Testis (tissue), 5 donors: ENCODE measurements at places on chromosomes 6 and 20. TPM values are rescaled to one million over a fixed set of nuclear protein-coding genes. Genes with fewer than 3 reads are reported as not detected.

GRCh38 chr20:7323957-7324356 lies 556.5 kb downstream of the BMP2 start:
- H3K36me3 ChIP-seq, result no peaks in the 10 kb centered on the region
- H3K4me3 ChIP-seq, result no peak overlapping the region
- H3K27ac ChIP-seq, result no peak overlapping the region

RRAGD gene
- 19.4 TPM for total RNA-seq

MMP24 gene
- 1.1 TPM for total RNA-seq

- H3K27ac ChIP-seq, result no peak overlapping the region
- no peak overlapping the region for H3K4me3 ChIP-seq
- H3K4me1 ChIP-seq, result no peaks in the 10 kb centered on the region
- DNase-seq, result no peak
- H3K27me3 ChIP-seq, result no peaks in the 10 kb centered on the region
Observed at GRCh38 chr6:150622941-150623874, 23.5 kb downstream of the PLEKHG1 start.

DNA sequence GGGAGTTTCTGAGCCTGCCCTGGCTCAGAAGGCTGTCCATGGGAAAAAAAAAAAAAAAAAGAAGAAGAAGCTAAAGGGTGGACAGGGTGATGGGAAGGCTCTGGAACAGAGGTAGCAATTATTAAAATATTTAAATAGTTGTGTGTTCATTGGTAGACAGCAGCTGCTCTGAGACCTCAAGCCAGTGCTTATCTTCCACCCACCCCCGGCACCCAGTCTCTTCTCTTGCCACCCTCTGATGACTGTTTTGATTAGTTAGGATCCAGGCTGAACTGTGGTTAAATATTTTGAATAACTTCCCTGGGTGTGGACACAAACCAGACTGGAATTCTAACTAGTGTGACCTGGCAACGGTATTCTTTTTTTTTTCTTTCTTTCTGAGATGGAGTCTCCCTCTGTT lies 16.9 kb upstream of the SRSF3 start:
- H3K4me3 ChIP-seq, result no peak overlapping the region
- H3K36me3 ChIP-seq, result no peaks in the 10 kb centered on the region
- H3K27ac ChIP-seq, result peak overlapping the region; percentile 86
- H3K27me3 ChIP-seq, result no peaks in the 10 kb centered on the region
- no peak for DNase-seq
- H3K4me1 ChIP-seq, result peaks cover 26% of the 10 kb centered on the region

- H3K27ac ChIP-seq, result no peak overlapping the region
- H3K4me3 ChIP-seq, result no peak overlapping the region
- no peaks in the 10 kb centered on the region for H3K27me3 ChIP-seq
- H3K4me1 ChIP-seq, result peaks cover 7% of the 10 kb centered on the region
- H3K36me3 ChIP-seq, result no peaks in the 10 kb centered on the region
- no peak for DNase-seq
Observed at GRCh38 chr6:166989427-166990032, 9.7 kb upstream of the CEP43 start.

NPEPL1 gene
- 79.9 TPM for total RNA-seq

DNA sequence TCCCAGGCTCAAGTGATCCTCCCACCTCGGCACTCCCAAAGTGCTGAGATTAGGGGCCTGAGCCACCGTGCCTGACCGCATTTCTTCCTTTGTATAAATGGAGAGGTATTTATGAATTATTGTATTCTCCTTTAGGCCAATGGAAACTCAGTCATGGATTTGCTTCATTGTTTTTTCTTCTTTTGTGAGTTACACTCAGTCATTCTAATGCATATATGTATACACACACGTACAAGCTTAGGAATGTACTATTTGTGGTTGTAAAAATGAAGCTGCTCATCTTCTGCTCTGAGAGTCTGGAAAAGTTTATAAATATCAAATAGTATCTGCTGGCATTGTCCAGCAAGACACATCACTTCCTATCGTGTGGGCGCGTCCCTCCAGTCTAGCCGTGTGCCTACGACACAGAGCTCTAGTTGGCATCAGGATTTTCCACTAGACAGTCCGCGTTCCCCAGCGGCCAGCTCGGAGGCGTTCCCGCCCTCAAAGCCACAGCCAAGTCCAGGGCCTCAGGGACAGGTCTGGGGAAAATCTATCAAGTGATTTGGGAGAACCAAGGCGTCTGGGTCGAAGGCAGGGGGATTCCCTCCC lies 215.2 kb downstream of the NFATC2 start:
- no peaks in the 10 kb centered on the region for H3K36me3 ChIP-seq
- no peak overlapping the region for H3K27ac ChIP-seq
- no peak overlapping the region for H3K4me3 ChIP-seq
- no peaks in the 10 kb centered on the region for H3K4me1 ChIP-seq
- DNase-seq, result no peak

DNA sequence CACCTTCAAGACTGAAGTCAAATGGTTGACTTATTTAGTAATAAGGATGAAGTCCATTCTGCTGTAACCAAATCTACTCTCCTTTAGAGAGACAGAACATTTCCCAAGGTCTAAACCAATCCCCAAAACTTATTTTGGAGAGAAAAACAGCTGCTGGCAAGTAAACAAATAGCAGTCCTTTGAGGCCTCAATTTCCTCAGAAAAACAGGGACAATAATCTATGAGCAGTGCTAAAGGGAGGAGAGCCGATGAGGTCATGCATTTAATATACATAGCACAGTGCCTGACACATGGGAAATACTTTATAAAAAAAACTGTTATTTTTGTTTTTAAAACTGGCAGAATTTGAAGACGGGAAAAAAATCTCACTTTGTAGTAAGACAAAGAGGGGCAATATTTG lies 526.0 kb downstream of the EPM2A start:
- no peaks in the 10 kb centered on the region for H3K27me3 ChIP-seq
- no peak overlapping the region for H3K27ac ChIP-seq
- H3K4me1 ChIP-seq, result no peaks in the 10 kb centered on the region

TRIM10 gene
- total RNA-seq, result 0.25 TPM

- H3K4me3 ChIP-seq, result no peak overlapping the region
- no peaks in the 10 kb centered on the region for H3K27me3 ChIP-seq
- no peaks in the 10 kb centered on the region for H3K4me1 ChIP-seq
- no peak for DNase-seq
- no peak overlapping the region for H3K27ac ChIP-seq
Observed at GRCh38 chr6:34230653-34231371, 5.9 kb upstream of the HMGA1 start.

PNPLA1 gene
- total RNA-seq, result 3.5 TPM

DNA sequence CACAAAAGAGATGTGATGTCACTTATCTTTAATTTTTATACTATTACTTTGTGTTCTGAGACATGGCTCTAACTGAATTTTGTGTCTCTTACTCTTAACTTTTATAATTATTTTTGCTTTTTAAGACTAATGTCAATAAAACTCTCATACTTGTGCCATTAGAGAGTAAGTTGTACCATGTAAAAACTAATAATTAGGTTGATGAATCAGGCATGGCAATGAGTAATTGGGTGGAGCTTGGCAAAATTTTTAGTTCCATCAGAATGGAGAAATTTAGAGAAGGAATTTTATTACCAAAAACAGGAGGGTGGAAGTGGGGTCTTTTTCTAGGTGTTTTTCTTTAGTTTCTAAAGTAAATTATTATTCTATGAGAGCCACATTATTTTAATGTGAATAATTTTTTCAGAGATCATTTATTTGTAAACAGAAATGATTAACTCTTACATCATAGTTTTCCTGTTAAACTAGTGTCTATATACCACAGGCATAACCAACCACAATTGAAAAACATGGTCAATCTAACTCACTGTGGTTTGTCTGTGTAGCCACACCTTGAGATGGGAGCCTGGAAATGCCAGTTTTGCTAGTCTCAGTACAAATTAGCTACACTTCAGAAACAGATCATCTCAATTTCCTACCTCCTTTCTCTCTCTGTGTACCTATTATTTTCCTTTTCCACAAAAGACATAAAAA lies 51.8 kb downstream of the ELOVL4 start:
- H3K36me3 ChIP-seq, result no peaks in the 10 kb centered on the region
- H3K27ac ChIP-seq, result no peak overlapping the region
- no peaks in the 10 kb centered on the region for H3K4me1 ChIP-seq
- no peak for DNase-seq
- no peaks in the 10 kb centered on the region for H3K27me3 ChIP-seq

- no peak overlapping the region for H3K4me3 ChIP-seq
- no peaks in the 10 kb centered on the region for H3K4me1 ChIP-seq
- H3K27ac ChIP-seq, result no peak overlapping the region
Observed at GRCh38 chr20:60035-60918, 27.2 kb upstream of the DEFB125 start.

SNAP25 gene
- total RNA-seq, result 11.3 TPM

OPRL1 gene
- 6.0 TPM for total RNA-seq

DNA sequence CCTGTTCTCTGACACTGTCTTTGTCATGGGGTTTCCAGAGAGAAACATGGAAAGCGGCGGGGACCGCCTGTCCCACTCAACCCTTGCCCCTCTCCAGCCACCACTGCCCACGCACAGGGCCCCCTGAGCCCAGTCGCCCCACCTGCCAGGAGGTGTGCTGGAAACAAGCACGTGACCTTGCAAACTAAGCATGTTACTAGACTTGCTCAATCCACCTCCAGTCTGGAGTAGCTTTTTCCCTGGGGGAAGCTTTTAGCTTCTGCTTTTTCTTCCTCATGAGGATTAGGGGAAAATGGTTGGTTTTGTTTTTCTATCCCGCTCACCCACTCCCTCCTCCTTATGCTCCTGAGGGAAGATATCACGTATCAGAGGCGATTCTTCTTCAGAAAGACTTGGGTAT lies 105.7 kb downstream of the PLEKHG1 start:
- no peak for DNase-seq
- peaks cover 8% of the 10 kb centered on the region for H3K4me1 ChIP-seq
- no peak overlapping the region for H3K4me3 ChIP-seq
- H3K27me3 ChIP-seq, result no peaks in the 10 kb centered on the region
- no peaks in the 10 kb centered on the region for H3K36me3 ChIP-seq

DNA sequence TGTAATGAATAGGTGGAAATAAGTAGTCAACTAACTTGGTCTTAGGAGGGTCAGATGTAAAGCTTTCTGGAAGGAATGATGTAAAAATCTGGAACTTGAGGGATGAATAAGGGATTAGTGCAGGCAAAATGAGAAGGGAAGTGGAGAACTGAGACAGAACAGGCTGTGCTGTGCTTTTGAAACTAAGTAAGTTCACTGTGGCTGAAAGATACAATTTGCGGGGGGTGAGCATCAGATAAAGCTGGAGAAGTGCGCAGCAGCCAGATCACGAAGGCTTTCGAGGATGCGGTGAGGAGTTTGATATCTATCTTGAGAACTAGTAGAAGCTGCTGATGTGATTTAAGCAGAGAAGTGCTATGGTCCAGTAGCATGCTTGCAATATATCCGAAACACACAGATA lies 247.8 kb downstream of the RNF144B start:
- H3K27me3 ChIP-seq, result no peaks in the 10 kb centered on the region
- no peaks in the 10 kb centered on the region for H3K4me1 ChIP-seq
- no peak overlapping the region for H3K4me3 ChIP-seq
- H3K27ac ChIP-seq, result no peak overlapping the region
- no peaks in the 10 kb centered on the region for H3K36me3 ChIP-seq

GSTA4 gene
- total RNA-seq, result 87.3 TPM

DNA sequence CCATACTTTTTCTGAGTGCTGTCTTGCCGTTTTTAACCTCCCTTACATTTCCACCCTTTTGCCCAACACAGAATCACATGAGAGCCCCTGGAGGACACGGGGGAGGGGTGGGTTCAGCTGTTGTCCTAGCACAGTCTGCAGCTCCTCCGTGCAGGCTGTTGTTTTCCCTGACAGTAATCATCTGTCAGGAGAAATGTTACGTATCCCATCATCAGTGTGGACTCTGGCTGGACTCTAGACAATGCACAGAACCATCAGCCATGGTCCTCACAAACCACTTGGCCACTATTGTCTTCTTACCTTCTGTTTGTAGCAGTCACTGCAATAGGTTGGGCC lies 92.1 kb downstream of the RIN2 start:
- DNase-seq, result peak; percentile 43
- H3K27ac ChIP-seq, result peak overlapping the region; percentile 65
- H3K27me3 ChIP-seq, result no peaks in the 10 kb centered on the region
- peaks cover 9% of the 10 kb centered on the region for H3K4me1 ChIP-seq
- no peak overlapping the region for H3K4me3 ChIP-seq

- H3K4me3 ChIP-seq, result no peak overlapping the region
- no peaks in the 10 kb centered on the region for H3K27me3 ChIP-seq
- H3K36me3 ChIP-seq, result no peaks in the 10 kb centered on the region
- peaks cover 18% of the 10 kb centered on the region for H3K4me1 ChIP-seq
Observed at GRCh38 chr6:139452148-139452876, 77.9 kb upstream of the CITED2 start.

DNA sequence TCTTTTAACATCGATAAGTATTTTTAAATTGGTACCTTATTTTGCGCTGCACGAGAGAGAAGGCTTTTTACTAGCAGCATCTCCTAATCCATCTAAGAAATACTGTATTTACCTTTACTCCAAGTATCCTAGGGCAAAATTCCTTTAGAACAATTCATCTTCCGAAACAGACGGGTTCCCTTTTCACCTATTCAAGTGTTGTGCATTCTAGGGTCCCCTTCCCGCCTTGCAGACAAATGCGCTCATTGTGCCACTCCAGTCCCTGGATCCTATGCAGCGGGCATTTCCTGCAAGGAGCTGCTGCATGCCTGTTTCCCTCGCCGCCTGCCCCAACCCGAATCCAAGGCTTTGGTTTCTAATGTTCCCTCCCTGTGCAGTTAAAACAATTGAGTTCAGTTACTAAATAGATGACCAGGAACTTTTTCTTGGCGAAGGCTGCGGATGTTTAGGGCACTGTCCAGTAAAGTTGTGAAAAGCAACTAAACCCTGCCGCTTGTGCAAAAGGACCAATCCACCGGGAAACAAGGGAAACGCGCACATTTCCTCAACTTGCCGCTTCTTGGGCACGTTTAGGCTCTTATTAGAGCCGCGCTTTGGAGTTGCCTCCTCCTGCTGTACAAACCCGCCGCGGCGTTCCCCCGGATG lies 556 bp upstream of the SCAF8 start:
- no peaks in the 10 kb centered on the region for H3K36me3 ChIP-seq
- peak overlapping the region; percentile 83 for H3K4me3 ChIP-seq
- H3K27ac ChIP-seq, result peak overlapping the region; percentile 100
- DNase-seq, result peak; percentile 59
- H3K4me1 ChIP-seq, result peaks cover 6% of the 10 kb centered on the region

KCNK15 gene
- 23.4 TPM for total RNA-seq

GRCh38 chr6:111973118-111973761 lies 80.7 kb upstream of the CCN6 start:
- no peaks in the 10 kb centered on the region for H3K36me3 ChIP-seq
- no peak for DNase-seq
- no peak overlapping the region for H3K4me3 ChIP-seq
- no peak overlapping the region for H3K27ac ChIP-seq
- H3K4me1 ChIP-seq, result peaks cover 11% of the 10 kb centered on the region

DNA sequence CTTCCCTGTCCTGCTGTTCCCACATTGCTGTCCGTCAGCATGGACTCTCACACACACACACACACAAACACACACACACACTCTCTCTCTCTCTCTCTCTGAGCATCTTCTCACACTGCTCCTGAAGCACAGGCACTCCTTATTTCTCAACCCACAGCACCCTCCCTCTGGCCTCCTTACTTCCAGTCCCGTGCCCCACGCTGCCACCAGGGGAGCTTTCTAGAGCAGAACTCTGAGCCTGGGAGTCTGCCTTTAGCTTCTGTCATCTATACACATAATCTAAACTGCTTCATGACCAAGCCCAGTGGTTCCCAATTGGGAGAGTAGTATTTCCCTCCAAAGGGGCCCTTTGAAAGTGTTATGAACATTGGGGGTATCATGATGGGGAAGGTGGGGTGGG lies 29.1 kb downstream of the HECA start:
- no peaks in the 10 kb centered on the region for H3K27me3 ChIP-seq
- no peaks in the 10 kb centered on the region for H3K36me3 ChIP-seq
- H3K4me1 ChIP-seq, result peaks cover 4% of the 10 kb centered on the region
